ENCODE measurements at places on chromosomes 5 and 9.
A peak's percentile ranks its signal among the peaks of the same experiment; 100 is the strongest.

- DNase-seq: no peak
Measured at GRCh38 chr5:157571357-157571827, 4.2 kb downstream of the ADAM19 start.

DNA sequence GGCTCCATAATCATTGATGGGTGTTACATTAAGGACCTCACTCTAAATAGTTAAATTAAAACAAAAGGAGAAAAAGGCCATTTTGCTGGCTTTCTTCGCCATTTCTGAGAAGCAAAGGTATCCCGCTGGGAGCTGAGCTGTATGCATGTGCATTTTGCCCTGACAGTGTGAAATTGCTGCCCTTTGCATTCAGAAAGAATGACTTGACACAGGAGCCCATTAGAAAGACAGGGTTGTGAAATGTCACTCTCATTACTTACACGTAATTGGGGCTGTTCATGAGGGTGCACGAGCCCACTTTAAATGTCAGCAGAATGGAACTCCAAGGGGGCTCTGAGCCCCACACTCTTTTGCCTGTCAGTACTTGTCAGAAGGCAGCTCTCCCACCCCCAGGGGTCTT, 85.0 kb downstream of the SEMA4D start:
- no peak for DNase-seq

DNA sequence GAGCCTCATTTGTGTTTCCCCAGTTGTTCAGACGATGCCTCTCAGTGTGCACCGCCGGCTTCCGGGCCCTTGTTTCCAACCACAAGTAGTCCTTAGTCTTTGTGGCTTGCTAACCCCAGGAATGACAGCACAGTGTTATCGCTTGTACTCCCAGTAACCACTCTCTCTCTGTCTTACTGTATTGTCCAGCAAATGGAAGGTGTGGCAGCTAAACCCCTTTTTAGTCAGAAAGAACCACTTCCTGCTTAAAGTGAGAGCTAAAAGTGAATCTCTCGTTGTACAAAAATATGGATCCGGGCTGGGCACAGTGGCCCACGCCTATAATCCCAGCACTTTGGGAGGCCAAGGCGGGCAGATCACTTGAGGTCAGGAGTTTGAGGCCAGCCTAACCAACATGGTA, 61.3 kb downstream of the ENC1 start:
- no peak for DNase-seq

GRCh38 chr5:179607160-179607931, 16.1 kb downstream of the HNRNPH1 start:
- DNase-seq: no peak

GRCh38 chr5:42718591-42718990, 38.0 kb upstream of the CCDC152 start:
- no peak for DNase-seq

DNA sequence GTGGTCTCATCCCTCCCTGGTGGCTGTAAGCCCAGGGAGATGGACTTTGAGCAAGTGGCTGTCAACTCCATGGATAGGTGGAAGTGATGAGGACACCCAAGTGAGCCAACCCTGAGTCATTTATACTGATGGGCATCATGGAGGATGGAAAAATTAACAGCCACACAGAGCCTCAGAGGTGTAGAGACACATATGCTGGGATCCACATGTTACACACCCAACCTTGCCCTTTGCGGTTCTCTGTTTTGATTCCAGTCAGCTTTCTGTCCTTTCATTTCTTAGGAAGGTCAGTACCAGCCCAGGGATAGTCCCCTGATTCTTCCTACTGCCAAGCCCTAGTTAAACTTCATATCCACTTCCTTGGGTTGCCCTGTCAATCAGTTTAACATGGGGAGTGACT, 51.9 kb downstream of the PSAT1 start:
- DNase-seq: no peak

GRCh38 chr9:126885131-126885641, 24.7 kb downstream of the ZBTB34 start:
- no peak for DNase-seq

DNA sequence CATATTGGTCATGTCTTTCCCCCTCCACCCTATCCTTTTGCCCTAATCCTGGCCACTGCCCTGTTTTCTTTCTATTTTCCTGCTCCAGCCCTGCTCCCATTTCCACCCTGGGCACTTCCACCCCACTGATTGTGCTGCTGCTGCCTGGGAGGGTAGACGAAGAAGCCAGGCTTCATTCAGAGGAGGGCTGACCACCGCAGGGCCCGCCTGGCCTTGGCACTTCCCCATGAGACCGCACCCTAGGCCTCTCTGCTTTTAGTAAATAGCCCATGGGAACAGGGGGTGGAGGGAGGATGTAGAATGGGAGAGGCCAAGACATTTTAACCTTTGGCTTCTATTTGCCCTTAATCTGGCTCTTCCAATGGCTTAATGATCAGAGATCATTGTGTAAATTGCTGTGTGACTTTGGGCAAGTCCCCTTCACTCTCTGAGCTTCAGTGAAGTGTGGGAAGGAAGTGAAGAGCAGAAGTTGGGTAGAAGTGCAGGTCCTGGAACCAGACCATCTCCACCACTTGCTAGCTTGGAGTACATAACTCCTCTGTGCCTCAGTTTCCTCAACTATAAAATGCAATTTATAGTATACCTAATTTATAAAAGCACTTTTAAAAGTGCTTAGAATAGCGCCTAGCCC, 13.6 kb upstream of the GPX3 start:
- DNase-seq: no peak

DNA sequence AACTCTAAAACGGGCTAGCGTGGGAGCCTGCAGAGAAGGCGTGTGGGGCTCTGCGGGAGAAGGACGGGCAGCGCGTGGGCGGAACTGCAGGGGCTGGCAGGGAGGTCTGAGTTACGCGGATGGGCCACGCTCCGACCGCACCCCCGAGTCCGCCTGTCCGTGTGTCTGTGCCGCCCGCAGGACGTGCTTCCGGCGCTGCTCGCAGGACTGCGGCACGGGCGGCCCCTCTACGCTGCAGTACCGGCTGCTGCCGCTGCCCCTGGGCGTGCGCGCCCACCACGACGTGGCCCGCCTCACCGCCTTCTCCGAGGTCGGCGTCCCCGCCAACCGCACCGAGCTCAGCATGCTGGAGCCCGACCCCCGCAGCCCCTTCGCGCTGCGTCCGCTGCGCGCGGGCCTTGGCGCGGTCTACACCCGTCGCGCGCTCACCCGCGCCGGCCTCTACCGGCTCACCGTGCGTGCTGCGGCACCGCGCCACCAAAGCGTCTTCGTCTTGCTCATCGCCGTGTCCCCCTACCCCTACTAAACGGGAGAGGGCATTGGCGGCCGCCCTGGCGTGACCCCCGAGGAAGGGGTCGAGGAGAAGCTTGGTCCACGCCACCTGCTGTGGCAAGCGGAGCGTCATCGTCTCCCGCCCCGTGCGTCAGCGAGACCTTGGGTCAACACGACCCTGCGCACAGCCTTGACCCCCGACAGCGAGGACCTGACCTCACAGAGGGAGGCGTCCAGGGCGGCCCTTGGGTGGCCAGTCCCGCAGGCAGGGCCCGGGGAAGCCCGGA, 11.4 kb upstream of the ASS1 start:
- DNase-seq: peak; percentile 89

DNA sequence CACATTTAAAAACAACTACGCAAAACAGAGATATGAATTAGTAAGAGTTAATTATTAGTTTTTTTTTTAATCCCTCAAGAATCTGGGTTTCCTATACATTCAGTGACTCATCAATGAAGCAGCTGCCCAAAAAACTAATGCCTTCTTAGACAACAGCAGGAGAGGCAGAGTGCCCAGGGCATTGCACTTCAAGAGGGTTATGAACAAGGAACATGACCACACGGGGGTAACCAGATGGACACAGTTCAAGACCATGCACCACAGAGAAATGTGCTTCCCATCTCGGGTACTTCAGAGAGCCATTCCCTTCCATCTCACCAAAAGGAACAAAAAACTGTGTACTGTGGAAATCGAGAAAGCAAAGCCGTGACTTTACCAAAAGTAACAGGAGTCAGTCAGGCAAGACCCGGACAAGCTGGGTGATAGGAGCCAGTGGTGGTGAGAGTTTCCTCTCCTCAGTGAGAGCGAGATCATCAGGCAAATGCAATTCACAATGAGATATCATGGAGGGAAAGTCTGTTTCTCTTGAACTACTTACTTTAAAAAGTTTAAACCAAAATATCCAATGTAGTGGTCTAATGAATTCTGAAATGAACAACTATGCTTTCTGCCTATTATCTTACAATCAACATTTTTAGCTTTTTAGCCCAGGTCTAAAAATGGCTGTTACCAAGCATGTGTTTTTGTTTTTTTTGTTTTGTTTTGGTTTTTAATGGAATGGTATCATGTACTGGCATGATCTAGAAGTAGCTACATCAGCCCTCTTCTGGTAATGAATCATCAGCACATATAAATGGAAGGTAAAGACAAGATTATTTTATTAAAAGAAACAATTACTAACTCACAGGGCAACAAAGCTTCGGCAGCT, 192.1 kb downstream of the TSSK1B start:
- no peak for DNase-seq

DNA sequence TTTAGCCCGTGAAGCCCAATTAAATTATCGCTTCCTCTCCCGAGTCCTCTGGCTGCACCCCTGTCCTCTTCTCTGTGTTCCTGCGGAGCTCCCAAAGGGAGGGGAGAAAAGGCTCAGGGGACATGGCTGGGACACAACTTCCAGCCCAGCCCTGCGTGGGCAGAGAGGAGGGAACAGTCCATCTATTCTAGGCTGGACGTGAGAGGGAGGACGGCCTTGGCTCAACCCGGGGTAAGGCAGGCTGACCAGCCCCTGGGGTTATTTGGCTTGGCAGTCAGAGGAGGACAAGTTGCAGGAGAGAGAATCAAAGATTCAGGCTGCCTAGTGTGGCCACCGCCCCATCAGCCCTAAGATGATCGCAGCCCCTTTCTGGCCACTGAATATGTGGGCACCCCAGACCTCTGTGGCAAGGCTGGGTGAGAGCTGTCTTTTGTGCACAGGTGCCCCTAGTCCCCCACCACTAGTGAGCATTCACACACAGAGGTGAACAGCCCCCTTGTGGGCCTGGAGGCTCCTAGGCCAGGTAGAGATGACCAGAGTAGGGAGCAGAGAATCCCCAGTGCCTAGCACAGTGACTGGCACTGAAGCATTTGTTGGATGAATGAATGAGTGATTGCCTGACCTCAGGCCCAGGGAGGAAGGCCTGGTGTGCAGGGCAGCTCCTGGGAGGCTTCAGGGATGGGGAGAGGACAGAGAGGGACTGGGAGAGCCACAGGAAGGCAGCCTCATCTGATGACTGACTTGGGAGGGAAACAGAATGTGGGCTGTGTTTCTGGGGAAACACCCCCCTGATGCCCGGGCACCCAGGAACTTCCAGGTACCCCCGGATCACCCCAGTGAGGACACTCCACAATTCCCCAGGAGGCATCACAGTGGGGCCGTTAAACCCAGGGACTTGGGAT, 133.9 kb downstream of the C9orf50 start:
- peak; percentile 71 for DNase-seq

GRCh38 chr9:76900884-76901440, 5.0 kb downstream of the PRUNE2 start:
- DNase-seq: no peak

- DNase-seq: no peak
Measured at GRCh38 chr9:81146684-81147337, 542.5 kb downstream of the TLE1 start.

- no peak for DNase-seq
Measured at GRCh38 chr5:97498657-97499056, 315.6 kb upstream of the RIOK2 start.

DNA sequence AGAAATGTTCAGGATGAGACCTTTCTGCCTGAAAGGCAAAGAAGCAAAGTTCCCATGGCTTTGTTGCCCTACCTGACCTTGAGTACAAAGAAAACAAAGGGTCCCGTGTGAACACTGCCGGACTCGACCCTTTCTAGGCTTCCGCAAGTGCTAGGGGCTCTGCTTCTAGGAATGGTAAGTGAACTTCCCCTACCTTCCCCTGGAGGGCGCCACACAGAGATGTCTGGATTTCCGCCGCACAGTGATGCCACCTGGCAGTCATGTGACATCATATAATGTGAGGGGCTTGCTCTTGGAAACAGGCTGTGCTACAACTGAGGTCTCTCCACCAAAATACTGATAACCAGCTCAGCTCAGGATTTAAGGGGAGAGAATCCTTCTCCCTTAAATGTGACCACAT, 56.6 kb downstream of the HSD17B3 start:
- no peak for DNase-seq

GRCh38 chr5:172901788-172902496, 57.3 kb upstream of the RPL26L1 start:
- no peak for DNase-seq

GRCh38 chr5:63374085-63374484, 588.2 kb downstream of the HTR1A start:
- DNase-seq: no peak

Measured in GM03348 (cell line).